Activated CD8-positive, alpha-beta T cell treated with anti-CD3 and anti-CD28 coated beads, Interleukin-2, amount 10 ng/mL, durations not matched to agents 7 days and 5 days (primary cell): ENCODE measurements at places on chromosomes 13 and 19.

- no peak for DNase-seq
These were observed 9.5 kb downstream of the ERFL start for GRCh38 chr19:41918653-41919244.

DNA sequence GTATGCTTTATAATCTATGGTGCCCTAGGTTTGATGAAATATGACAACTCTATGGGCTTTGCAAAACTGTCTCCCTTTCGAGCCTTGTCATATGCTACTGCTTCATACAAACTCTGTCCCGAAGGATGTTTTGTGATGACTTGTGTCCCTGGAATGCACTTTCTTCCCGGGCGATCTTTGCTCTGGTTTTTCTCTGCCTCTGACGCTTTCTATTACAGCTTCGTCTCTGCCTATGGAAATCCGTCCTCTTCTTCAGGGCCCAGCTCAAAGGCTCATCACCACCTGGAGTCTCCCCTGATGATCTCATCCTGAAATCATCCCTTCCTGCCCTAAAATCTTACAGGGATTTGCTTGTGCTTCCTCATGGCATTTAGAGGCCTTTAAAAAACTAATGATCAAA, 191.5 kb upstream of the KL start:
- DNase-seq, result no peak

- DNase-seq, result peak; percentile 79
These were observed 8.1 kb downstream of the PIK3R2 start for GRCh38 chr19:18160971-18161635.

- no peak for DNase-seq
These were observed 18.5 kb downstream of the POU2F2 start for GRCh38 chr19:42113641-42114348.

GRCh38 chr19:1523412-1524286, at the start of gene PLK5:
Gene PLK5 (plus strand): TSS chr19:1524077. CDS start chr19:1526997, 2,920 bp downstream.
- no peak for DNase-seq

DNA sequence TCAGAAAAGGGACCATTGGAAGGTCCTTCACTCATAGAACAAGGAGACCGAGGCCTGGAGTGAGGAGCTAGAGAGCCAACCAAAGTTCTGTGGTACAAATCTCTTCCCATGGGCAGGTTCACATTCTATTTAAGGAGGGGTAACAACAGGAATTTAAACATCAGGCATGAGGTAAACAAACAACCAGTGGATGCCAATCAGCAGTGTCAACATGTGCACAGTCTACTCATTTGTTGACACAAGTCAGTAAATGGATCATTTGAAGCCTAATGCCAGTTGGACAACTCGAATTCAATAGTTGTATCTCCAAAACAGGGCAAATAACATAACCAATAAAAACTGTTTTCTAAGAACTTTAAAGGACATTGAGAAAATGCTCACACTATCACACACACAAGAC, 6.3 kb upstream of the DOCK9 start:
- no peak for DNase-seq

DNA sequence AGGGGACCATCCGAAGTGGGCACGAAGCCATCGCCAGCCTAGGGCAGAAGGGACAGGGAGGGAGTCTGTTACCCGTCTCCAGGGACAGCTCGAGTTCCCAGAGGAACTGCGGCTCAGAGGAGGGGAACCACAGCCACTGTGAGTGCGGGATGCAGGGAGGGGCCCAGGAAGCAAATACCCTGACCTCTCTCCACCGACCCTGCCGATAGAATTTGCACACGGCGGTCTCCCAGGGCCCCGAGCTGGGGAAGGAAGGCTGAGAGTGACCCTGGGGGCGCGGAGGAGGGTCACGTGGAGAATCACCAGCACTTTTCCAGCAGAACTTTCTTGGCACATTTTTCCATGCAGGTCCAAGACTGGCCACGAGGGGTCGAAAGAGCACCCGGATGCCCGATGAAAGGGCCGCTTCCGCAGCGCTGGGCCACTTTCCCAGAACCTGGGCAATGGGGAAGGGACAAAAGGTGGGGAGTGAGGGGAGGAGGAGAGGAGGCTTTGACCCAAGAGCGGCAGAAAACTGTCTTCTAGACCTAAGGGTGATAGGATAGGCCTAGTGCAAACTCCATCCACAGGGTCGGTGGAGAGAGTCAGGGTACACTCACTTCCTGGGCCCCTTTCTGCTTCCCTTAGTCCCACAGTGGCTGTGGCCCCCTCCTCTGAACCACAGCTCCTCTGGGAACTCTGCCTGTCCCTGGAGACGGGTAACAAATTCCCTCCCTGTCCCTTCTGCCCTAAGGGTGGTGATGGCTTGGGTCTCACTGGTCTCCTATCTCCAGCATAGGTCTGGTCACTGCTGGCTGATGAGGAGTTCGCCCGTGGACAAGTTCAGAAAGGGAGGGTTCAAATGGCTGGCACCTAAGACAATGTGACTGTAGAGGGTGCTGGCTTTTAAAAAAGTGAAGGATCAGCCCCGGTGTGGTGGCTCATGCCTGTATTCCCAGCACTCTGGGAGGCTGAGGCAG, 5.3 kb upstream of the GPR4 start:
- DNase-seq, result peak; percentile 48

DNA sequence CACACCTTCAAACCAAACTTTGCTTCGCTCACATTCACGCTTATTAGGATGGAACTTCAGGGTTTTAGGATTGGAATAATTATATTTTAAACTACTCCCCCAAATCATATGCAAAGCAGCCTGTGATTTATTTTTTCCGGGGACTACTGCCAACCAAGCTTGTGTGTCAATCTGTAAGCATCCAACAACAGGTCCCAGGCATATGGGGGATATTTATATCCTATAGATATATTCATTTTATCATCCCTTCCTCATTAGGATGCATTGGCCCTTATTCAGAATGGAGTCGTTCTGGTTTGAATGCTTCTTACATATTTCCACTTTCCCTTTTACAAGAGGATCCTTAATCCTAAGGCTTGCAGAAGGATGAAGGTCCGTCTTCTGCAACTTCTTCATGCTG, 8.8 kb upstream of the C19orf84 start:
- no peak for DNase-seq

- DNase-seq, result no peak
These were observed 698.0 kb downstream of the PCDH9 start for GRCh38 chr13:66532146-66532545.

GRCh38 chr19:41783612-41784011, 12.8 kb upstream of the CEACAM3 start:
- no peak for DNase-seq

- no peak for DNase-seq
These were observed 436.0 kb upstream of the ARGLU1 start for GRCh38 chr13:107003911-107004310.

DNA sequence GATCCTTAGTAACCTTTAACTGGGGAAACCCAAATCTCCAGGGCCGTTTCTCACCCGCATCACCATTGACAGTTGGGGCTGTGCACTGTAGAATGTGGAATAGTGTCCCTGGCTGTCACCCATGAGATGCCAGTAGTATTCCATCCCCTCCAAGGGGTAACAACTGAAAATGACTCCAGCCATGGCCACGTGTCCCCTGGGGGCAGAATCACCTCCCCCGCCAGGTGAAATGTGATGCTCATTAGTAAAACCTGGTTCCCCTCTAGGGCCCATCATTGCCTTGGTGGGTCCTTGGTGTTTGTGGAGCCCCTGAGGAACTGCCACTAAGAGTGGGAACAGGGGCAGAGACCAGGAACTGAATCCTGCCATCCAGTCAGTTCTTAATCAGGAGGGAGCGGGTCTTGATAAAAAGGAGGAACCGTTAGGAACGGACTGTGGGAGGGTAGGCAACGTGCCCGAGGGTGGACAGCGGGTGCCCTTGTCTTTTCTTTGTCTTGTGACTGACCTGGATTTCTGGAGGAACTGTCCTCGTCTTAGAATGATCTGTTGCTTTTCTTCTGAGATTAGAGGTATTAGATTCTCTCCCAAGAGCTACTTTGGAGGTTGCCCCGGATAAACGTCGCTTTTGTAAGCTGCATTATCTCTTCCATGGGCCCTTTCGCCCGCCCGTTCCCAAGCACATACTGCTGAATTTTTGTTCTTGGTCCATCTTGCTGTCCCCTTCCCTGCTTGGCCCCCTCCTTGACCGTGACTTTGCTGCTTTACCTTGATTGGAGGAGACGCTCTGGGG, 3.5 kb downstream of the MYO9B start:
- DNase-seq, result no peak

DNA sequence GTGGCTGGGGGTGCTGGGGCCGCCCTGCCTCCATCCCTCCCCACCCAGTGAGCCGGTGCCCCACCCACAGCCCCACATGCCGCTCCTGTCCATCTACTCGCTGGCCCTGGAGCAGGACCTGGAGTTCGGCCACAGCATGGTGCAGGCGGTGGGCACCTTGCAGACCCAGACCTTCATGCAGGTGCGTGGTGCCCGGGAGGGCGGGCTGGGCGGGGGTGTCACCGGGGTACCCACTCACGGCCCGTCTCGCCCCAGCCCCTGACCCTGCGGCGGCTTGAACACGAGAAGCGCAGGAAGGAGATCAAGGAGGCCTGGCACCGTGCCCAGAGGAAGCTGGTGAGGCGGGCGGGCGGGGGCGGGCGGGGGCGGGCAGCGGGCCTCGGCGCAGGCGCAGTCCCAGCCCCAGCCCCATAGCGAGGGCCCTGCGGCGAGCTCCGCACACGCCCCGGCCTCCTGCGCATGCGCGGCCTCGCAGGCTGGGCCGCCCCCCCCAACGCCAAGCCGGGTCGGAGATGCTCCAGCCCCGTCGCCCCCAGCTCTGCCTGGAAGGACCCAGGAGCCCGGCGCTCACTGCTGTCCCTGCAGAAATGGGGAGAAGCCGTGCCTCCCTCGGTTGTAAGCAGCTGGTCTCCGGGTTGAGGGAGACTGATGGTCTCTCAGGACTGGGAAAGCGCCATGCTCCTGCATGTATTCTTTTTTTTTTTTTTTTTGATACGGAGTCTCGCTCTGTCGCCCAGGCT, 7.7 kb downstream of the ARHGAP45 start:
- peak; percentile 91 for DNase-seq

DNA sequence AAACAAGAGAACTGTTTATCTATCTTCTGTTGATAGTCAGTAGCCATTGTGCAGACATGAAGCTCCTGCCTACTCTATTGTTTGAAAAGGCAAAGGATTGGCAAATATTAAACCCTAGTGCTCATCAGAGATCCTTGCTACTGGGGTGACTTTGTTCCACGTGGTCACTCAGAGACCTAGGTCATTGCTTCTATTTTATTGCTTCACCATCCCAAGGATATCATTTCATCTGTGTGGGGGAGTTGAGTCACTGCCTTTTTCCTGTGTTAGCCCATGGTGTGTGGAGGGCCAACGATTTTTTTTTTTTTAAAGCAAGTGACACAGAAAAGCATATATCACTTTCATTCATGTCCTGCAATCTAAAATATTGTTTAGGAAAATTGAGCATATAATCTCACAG, 254.1 kb upstream of the RXFP2 start:
- DNase-seq, result no peak

- DNase-seq, result no peak
These were observed 18.3 kb downstream of the ARID3A start for GRCh38 chr19:944171-944567.

DNA sequence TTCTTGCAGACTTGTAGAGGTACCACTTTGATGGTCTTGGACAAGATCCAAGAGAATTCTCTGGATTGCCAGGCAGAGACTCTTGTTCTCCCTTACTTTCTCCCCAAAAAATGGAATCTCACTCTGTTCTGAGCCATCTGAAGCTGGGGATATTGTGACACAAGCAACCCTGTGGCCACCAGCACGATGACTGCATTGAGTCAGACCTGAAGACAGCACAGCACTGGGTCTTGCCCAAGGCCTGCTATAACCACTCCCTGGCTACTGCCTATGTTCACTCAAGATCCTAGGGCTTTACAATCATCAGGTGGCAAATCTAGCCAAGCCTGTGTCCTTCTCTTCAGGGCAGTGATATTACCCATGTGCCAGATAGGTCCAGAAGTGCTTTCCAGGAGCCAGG, 202.5 kb upstream of the SERP2 start:
- no peak for DNase-seq

GRCh38 chr19:6429419-6430221, 3.9 kb downstream of the SLC25A41 start:
- DNase-seq, result no peak

DNA sequence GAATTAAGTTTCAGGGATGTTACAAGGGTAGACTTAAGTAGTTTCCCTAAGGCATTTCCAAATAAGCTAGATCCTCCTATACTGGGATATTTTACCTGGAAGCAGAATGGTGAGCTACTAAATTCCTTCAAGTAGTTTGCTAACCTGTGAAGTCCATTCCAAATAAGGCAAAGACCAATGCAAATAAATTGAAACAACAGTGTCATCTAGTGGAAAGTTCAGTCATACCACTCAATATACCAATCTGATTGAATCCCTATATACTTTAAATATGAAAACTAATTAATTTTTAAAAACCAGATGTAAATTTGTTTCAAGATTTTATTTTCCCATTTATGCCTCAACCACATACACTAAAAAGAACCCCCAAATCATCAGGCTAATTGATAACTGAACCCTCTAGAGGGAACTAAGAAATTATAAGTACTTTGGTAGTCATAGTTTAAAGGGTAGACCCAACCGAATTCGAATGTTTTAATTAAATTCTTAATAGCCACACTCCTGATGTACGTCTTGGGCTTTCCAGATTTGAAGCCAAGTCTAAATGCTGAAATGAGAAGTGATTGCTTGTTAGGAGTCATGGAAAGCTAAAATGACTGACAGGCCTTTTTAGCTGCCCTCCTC, 223.7 kb downstream of the TBC1D4 start:
- no peak for DNase-seq

DNA sequence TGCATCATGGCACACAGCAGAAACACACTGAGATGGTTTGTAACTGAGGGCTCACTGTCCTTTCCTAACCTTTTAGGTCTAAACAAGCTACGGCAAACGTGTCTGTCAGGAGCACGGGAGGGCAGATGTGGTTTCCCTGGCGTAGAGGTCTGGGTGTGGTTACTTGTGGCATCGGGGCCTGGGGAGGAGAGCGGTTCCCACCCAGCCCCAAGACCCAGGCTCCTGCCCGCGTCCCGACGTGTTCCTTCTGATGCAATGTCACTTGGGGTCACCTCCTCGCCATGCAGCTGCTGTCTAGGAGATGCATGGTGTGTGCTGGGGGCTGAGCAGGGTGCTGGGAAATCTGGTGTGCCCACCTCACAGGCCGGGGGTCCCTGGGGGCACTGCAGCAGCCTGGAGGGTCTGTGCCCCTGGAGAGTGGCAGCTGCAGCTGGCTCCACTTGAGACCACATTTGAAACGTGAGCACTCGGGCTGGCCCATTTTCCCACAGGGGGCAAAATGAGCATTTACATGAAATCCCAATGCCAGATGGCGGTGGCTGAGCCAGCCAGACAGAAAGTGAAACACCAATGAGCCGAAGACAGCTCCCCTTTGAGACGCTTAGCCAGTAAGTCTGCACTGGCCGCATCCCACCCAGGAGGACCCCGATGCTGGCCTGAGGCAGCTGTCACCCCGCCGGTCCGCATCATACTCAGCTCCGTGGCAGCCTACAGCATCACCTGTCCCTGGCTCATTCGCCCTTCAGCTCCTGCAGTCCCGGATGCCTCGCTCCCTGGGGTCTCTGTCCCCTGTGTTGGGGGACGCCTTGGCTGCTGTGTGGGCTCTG, 22.3 kb upstream of the MYDGF start:
- DNase-seq, result no peak

DNA sequence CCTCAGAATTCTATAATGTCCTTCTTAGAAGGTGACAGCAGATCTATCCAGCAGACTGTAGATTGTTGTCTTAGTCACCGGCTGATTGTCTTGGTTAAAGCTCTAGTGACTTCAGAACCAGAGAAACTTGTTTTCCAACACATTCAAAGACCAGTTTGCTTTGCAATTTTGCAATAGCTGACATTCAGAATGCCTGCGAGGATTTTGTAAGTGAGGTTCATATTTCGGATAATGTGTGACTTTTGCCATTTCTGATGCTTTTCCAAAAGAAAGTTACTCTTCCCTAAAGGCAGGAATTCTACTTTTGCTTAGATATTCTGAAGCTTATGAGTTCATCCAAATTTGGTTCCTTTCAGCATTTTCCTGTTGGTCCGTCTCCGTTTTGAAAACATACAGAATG, 13.2 kb downstream of the SPINT2 start:
- no peak for DNase-seq
